Suprapubic skin (tissue), 4 donors: ENCODE measurements at places on chromosomes 6 and 20. TPM values are rescaled to one million over a fixed set of nuclear protein-coding genes. Genes with fewer than 3 reads are reported as not detected.

GRIK2 gene
- total RNA-seq = 4.1 TPM

GRCh38 chr6:44558832-44559251 lies 171.3 kb downstream of the CDC5L start:
- peaks cover 16% of the 10 kb centered on the region for H3K4me1 ChIP-seq
- H3K27ac ChIP-seq = no peak overlapping the region
- no peaks in the 10 kb centered on the region for H3K36me3 ChIP-seq
- peaks cover 15% of the 10 kb centered on the region for H3K27me3 ChIP-seq
- H3K4me3 ChIP-seq = no peak overlapping the region

GRCh38 chr6:13531956-13532355 lies 42.4 kb upstream of the SIRT5 start:
- peaks cover 3% of the 10 kb centered on the region for H3K4me1 ChIP-seq
- no peak overlapping the region for H3K4me3 ChIP-seq
- H3K36me3 ChIP-seq = no peaks in the 10 kb centered on the region
- no peak overlapping the region for H3K27ac ChIP-seq

LAMA4 gene
- 30.6 TPM for total RNA-seq

BMP7 gene
- total RNA-seq = 23.4 TPM

GRCh38 chr6:118537574-118537973 lies 10.5 kb upstream of the PLN start:
- H3K4me3 ChIP-seq = no peak overlapping the region
- H3K4me1 ChIP-seq = peaks cover 7% of the 10 kb centered on the region
- no peak overlapping the region for H3K27ac ChIP-seq
- no peak for DNase-seq
- H3K36me3 ChIP-seq = no peaks in the 10 kb centered on the region
- H3K27me3 ChIP-seq = no peaks in the 10 kb centered on the region

DNA sequence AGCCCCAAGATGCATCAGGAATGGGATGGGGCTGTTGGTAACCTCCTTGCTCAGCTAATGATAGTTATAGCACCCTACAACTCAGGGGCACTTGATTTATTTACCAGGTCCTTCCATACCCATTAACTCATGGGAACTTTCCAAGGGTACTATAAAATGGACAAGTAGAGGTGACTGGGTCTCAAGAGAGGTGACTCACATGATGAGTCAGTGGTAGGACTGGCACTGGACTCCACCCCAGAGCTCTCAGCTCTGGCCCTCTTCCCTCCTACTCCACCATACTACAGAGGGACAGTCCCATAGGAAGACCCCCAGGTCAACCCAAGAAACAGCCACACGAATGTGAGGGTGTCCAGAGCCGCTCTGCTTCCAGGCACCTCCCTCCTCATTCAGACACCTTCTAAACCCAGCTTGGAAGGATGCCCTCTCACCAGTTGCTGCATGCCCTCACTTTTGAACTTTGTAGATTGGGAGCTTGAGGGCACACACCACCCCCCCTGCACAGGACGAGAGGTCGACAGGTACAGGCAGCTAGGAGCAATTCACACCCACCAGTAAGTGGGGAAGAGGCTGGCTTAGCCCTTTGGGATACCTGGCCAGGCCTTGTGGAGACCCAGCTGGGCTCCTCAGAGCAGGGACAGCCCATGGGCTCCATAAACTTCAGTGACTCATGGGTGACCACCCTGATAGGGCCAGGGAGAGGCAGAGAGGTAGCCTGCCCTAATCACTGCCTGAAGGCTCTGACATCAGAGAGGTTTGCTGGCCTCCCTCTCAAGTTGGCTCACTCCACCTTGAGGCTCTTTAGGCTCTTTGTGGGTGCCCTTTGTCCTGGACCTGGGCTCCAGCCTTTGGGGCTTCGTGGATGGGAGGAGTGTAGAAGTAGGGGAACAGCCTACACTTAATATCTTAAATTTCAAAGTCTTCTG lies 81.6 kb upstream of the MLN start:
- DNase-seq = no peak
- peaks cover 8% of the 10 kb centered on the region for H3K27me3 ChIP-seq
- H3K4me1 ChIP-seq = peaks cover 34% of the 10 kb centered on the region
- H3K27ac ChIP-seq = no peak overlapping the region

DNA sequence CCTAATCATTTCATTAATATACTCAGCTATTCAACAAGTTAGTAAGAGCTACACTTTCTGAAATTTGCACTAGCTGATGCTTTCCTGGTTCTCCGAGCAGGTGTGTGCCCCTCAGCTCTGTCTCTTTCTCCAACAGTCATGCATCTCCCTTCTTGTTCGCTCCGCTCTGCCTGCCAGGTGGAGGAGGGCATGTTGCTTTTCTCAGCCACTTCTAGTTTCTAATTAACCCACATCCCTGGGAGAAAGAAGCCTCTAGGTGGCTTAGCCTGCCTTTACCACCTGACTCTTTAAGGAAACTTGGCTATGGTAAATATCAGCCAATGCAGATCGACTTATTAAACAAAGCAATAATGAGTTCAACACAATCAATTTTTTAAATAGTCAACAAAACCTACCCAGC lies 34.2 kb downstream of the LRFN2 start:
- no peak overlapping the region for H3K27ac ChIP-seq
- no peak for DNase-seq
- H3K4me3 ChIP-seq = no peak overlapping the region
- no peaks in the 10 kb centered on the region for H3K27me3 ChIP-seq
- H3K36me3 ChIP-seq = no peaks in the 10 kb centered on the region

DNA sequence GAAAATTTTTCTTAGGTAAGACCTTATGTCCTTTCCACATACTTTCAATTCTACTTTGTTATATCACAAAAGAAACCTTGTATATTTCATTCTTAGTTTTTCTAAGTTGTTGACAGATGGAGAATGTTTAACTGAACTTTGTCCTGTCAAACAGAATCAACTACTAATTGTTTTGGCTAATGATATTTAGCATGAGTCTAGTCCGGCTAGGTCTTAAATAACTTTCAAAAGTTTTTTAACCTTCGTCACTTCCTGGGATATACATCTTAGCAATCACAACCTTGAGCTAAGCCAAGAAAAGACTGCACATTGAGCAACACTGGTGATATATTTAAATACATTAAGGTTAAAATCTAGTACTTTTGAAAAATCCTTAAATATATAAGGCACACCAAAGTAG lies 62.9 kb upstream of the RUNX2 start:
- no peak for DNase-seq
- no peak overlapping the region for H3K27ac ChIP-seq
- H3K36me3 ChIP-seq = no peaks in the 10 kb centered on the region
- no peaks in the 10 kb centered on the region for H3K27me3 ChIP-seq
- H3K4me3 ChIP-seq = no peak overlapping the region

- H3K4me1 ChIP-seq = peaks cover 46% of the 10 kb centered on the region
- DNase-seq = no peak
- peak overlapping the region; percentile 87 for H3K27ac ChIP-seq
- H3K27me3 ChIP-seq = no peaks in the 10 kb centered on the region
- H3K4me3 ChIP-seq = peak overlapping the region; percentile 5
These were observed 161.4 kb downstream of the LY86 start for GRCh38 chr6:6749702-6750491.

PRDM13 gene
- not detected for total RNA-seq
